Activated CD8-positive, alpha-beta T cell treated with anti-CD3 and anti-CD28 coated beads for 36 hours (primary cell): ENCODE measurements at places on chromosomes 3 and 15. TPM values are rescaled to one million over a fixed set of nuclear protein-coding genes. Genes with fewer than 3 reads are reported as not detected.

TJP1 gene
- total RNA-seq, result not detected

EPHA3 gene
- total RNA-seq, result not detected

EXD1 gene
- total RNA-seq, result not detected

DNA sequence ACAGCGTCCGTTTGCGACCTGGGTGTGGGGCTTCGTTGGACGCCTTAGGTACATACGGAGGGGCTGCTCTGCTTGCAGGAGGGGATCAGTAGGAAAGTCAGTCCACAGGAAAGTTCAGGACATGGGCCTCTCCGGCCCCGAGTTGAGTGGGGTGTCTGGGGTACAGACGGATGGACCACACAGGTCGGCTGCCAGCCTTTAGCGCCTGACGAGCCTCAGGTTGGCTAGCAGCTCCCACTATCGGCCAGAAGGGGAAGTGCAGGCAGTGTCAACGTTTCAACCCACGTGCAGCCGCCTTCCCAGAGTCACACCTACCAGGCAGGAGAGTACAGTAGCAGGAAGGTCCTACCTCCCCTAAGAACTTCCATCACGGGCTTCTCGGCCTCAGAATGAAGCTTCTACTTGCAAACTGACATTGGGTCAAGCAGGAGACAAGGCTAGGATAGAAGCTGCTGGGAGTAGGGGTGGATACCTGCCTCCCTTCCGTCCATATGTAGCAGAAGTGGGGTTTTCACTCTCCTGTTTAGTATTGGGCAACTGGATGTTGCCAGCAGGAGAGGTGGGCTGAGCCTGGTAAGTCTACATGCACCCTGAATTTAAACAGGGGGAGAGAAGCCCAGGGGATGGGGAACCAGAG, 1.8 kb upstream of the SCN5A start:
- no peak overlapping the region for H3K27ac ChIP-seq
- H3K36me3 ChIP-seq, result no peaks in the 10 kb centered on the region
- H3K4me3 ChIP-seq, result no peak overlapping the region
- peak; percentile 80 for DNase-seq

GRCh38 chr15:77025083-77025901, 30.4 kb downstream of the PSTPIP1 start:
- no peaks in the 10 kb centered on the region for H3K27me3 ChIP-seq
- H3K36me3 ChIP-seq, result peaks cover 63% of the 10 kb centered on the region
- peak overlapping the region; percentile 70 for H3K27ac ChIP-seq
- DNase-seq, result peak; percentile 0
- H3K4me3 ChIP-seq, result no peak overlapping the region

GRCh38 chr3:12194209-12194608, 35.5 kb upstream of the TIMP4 start:
- peaks cover 2% of the 10 kb centered on the region for H3K27me3 ChIP-seq
- peak; percentile 52 for DNase-seq
- H3K36me3 ChIP-seq, result no peaks in the 10 kb centered on the region
- peaks cover 66% of the 10 kb centered on the region for H3K4me1 ChIP-seq

- peaks cover 78% of the 10 kb centered on the region for H3K4me1 ChIP-seq
- no peak overlapping the region for H3K4me3 ChIP-seq
- peak overlapping the region; percentile 56 for H3K27ac ChIP-seq
- no peaks in the 10 kb centered on the region for H3K27me3 ChIP-seq
- no peak for DNase-seq
These were observed 32.1 kb upstream of the EBLN2 start for GRCh38 chr3:73029321-73029796.

GRCh38 chr3:147356909-147357900, 49.1 kb downstream of the ZIC4 start:
- no peak overlapping the region for H3K27ac ChIP-seq
- no peak for DNase-seq
- H3K27me3 ChIP-seq, result peaks cover 73% of the 10 kb centered on the region
- H3K36me3 ChIP-seq, result no peaks in the 10 kb centered on the region

DNA sequence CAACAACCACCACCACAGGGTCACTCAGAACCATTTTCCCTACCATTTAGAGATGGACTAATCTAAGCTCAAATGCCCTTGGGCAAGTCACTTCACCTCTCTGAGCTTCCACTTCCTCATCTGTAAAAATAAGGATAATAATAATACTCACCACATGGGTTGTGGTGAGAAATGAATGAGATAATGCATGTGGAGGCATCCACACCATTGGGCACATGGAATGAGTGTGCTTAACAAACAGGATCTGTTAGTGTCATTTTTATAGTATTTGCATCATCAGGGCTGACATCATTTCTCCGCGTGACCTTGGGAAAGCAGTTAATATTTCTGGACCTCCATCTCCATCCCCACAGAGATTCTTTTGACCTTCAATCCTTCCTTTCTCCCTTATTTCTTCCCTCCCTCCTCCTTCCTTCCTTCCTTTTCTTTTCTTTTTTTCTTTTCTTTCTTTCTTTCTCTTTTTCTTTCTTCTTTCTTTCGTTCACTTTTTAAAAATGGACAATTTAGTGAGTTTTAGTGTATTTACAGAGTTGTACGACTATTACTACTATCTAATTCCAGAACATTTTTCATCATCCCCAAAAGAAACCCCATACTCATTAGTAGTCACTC, 7.7 kb upstream of the RFT1 start:
- no peaks in the 10 kb centered on the region for H3K36me3 ChIP-seq
- H3K4me1 ChIP-seq, result no peaks in the 10 kb centered on the region
- no peaks in the 10 kb centered on the region for H3K27me3 ChIP-seq
- no peak overlapping the region for H3K4me3 ChIP-seq
- H3K27ac ChIP-seq, result no peak overlapping the region

DNA sequence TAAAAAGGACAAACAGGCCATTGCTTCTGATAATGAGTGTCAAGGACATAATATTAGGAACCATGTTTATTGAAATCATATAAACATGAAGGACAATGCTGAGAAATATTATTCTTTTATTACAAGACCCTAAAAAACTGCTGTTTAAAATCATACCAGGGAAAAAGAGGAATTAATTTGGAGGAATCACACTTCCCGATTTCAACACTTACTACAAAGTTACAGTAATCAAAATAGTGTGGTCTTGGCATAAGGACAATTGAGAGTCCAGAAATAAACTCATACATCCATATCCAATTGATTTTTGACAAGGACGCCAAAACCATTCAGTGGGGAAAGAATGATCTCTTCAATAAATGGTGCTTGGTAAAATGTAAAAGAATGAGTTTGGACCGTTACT, 13.0 kb downstream of the CYP1A1 start:
- H3K4me3 ChIP-seq, result no peak overlapping the region
- peaks cover 2% of the 10 kb centered on the region for H3K27me3 ChIP-seq
- no peak overlapping the region for H3K27ac ChIP-seq
